ENCODE measurements at places on chromosomes 1 and 21. TPM values are rescaled to one million over a fixed set of nuclear protein-coding genes. Genes with fewer than 3 reads are reported as not detected.

DNA sequence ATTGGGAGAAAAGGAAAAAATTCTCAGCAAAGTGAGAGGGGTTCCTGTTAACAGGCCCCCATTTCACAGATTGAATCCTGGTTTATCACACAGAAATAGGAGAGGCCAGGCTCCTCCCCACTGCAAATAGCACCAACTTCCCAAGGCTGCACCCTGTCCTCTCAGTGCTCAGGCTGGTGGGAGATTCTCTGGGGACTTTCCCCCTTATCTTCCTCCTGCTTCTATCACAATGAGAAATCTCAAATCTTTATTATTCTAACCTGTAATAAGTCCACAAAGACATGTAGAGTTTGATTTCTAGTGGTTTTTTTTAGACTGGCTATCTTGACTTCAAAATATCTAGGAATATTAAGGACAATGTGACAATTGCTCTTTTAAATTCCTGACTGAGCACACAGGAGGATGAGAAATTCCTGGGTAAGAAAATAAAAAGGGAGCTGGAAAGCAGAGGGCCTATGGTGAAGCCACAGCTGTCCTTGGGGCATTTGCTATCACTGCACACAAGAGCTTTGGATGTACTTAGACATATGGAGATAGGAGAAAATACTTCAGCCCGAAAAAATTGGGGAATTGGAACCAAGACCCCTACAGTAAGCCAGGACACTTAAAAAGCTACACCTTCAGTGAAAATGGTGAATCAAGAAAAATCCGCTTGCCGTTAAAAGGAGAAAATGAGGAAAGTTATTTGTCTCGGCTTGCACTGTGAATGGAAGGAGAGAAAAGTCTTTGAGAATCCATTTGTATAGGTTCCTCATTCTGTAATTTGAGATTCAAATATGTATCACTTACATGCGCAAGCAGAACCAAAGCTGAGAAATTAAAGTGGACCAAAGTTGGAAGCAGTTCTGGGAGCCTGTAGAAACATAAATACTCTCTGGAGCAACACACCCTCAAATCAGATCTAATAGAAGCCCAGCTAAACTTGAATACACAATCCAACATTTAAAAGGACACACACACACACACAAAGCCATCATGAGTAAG is 65.9 kb upstream of the C1orf105 start:
- no peaks in the 10 kb centered on the region for H3K27me3 ChIP-seq
- no peak overlapping the region for H3K4me3 ChIP-seq
- no peak overlapping the region for H3K27ac ChIP-seq
- H3K36me3 ChIP-seq: no peaks in the 10 kb centered on the region
- H3K4me1 ChIP-seq: peaks cover 6% of the 10 kb centered on the region

Gene DCLRE1B
- 4.9 TPM for total RNA-seq

- H3K4me3 ChIP-seq: no peak overlapping the region
- H3K36me3 ChIP-seq: no peaks in the 10 kb centered on the region
- H3K27me3 ChIP-seq: no peaks in the 10 kb centered on the region
- no peaks in the 10 kb centered on the region for H3K4me1 ChIP-seq
- no peak for DNase-seq
- no peak overlapping the region for H3K27ac ChIP-seq
Measured at GRCh38 chr1:229124520-229125124, 146.3 kb upstream of the RAB4A start.

Gene ENAH
- 75.4 TPM for total RNA-seq

- H3K36me3 ChIP-seq: no peaks in the 10 kb centered on the region
- no peaks in the 10 kb centered on the region for H3K4me1 ChIP-seq
- no peaks in the 10 kb centered on the region for H3K27me3 ChIP-seq
- DNase-seq: no peak
- H3K4me3 ChIP-seq: no peak overlapping the region
- no peak overlapping the region for H3K27ac ChIP-seq
Measured at GRCh38 chr1:7421471-7422075, 349.5 kb upstream of the VAMP3 start.

DNA sequence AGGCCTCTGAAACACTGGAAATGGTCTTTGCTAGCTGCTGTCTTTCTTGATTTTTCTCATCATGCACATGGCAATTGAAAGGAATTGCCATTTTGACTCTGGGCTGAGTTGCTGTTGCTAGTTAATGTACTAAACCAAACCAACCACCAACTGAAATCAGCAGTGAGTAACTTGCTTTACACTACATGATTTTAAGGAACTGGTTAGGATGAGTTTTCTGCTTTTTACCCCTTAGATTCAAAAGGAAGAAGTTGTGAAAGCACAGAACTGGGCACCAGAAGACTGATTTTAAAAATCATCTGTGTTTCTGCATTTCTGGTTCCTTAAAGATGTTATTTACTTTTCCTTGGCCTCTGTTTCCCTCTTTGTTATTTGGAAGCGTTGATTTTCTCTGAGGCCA is 361.9 kb downstream of the HLX start:
- no peaks in the 10 kb centered on the region for H3K27me3 ChIP-seq
- H3K4me3 ChIP-seq: no peak overlapping the region
- no peak for DNase-seq

Gene FUCA1
- 39.6 TPM for total RNA-seq

All from lung (tissue), 17 donors.